ENCODE measurements at places on chromosomes 12 and 14.

DNA sequence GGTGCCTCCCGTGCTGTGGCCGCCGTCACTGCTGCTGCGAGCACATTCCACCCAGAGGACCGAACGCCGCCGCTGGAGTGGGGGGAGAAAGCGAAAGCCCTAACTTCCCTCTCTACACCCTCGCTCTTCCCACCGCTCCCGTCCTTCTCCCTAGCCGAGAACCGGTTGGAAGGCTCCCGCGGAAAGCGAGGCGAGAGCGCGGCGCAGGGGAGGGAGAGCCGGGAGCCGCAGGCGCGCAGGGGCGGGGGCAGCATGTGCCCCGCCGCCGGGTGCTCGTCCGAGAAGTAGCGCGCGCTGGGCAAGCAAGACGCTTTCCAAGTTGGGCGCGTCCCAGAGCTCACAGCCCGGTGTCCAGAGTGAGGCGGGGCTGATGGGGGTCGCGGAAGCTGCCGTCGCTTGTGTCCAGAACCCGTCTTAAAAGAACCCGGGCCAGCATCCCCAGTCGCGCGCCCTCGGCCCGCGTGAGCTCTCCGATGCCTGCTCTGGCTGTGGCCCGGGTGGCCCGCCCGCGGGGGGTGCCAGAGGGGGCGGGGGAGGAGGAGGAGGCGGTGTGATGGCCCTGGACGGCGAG is at the start of gene TRHDE:
Gene TRHDE, plus strand, starts transcription at position 280 of the 571 bp plus-strand sequence. Its CDS starts 274 bp downstream, at position 554.
- no peak for DNase-seq

DNA sequence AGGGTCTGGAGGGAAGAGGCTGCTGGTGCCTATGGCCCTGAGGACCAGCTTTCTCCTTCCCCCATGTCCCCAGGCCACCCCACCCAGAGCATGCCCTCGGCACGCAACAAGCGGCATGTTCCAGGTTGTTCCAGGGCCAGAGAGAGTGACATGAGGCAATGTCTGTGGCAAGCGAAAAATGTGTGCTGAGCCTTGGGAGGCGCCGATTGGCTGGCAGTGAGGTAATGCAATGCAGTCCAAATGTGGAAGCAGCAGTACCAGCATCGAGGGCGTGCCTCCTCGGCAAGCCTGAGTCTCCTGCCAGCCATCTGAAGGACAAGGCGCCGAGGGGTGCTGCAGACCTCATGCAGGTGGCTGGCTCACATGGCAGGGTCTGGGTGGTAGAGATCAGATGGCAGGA is 423.8 kb downstream of the NRXN3 start:
- no peak for DNase-seq

- DNase-seq: no peak
Observed at GRCh38 chr12:28051516-28052354, 79.2 kb upstream of the PTHLH start.

DNA sequence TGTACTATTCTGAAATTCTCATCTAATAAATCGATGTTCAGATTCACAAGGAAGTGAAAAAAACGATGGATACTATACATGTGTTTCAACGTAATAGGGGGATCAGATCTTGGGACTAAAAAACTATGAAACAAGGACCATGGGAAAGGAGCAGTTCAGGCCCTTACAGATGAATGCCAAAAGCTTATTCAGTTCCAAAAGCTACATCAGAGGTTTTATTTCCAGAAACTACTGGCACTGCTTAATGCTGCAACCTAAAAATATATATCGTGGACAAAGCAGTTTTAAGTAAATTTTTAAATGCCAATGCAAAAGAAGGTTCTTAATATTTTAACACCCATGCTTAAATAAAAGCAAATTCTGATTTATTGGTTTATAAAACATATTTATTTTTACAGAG is 38.5 kb downstream of the LRIG3 start:
- no peak for DNase-seq

GRCh38 chr12:124217508-124218242 is 77.2 kb upstream of the RFLNA start:
- no peak for DNase-seq

DNA sequence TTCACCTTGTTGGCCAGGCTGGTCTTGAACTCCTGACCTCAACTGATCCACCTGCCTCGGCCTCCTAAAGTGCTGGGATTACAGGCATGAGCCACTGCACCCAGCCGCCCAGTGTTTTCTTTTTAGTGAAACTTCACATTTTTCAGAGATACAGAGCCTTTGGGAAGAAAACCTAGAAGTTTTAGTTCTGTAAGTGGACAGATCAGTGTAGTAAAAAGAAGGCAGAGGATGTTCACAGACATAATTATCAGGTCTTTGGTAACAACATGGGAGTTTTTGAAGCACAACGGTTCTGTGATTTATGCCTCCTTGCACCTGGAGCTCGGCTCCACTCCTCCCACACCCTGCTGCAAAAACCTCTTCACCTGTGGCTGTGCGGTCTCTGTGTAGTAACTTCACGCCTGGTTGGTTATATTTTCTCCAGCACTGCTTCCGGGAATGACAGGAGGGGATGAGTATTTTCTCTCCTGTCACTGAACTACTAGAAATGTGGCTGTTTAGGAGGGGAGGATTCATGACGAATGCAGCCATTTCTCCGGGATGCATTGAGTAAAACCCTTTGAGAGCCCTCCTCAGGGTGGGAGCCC is 67.0 kb downstream of the ARF6 start:
- DNase-seq: no peak

DNA sequence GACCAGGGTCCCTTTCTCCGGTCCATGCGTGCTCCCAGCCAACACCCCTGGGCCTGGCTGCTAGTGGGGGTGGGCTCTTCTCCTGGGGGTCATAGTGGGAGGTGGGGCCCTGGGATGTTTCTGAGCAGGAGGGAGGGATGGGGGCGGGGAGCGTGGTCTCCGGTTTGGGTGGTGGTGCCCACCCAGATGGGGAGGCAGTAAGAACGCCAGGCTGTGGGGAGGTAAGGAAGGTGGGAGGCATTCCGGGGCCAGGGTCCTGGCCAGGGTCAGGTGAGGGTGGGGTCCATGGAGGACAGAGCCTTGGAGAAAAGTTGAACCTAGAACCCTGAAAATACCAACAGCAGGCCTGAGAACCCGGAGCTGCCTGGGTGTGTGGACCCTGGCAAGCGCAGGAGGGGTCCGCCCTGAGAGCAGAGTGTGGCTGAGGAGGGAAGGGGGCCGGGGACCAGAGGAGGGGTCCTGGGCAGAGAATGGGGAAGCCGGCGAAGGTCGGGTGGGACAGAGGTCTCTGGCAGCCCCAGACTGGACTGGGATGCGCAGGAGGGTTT is 5.7 kb downstream of the CRIP2 start:
- no peak for DNase-seq

DNA sequence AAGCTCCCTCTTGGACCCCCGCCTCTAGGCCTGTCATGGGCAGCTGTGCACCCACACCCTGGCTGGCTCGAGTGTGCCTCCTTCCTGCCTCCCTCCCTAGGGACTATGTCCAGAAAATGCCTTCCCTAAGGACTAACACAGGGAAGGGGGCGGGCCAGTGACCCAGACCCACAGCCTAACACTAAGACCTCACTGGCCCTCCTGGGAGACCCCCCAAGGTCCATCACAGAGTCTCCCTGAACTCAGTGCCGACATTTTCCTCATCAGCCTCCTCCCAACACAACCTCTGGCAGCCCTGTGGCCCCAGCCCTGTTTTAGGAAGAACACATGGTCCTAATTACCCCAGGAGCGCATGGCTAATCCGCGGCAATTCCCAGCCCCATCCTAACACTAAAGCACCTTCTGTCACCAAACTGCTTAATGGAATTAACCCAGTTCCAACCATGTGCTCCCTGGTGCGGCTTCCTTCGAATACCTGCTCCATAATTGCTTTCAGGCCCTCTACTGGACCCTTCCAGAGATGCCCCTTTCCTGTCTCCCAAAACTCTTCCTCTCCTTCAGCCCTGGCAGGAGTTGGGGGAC is 5.6 kb downstream of the MSI1 start:
- no peak for DNase-seq

DNA sequence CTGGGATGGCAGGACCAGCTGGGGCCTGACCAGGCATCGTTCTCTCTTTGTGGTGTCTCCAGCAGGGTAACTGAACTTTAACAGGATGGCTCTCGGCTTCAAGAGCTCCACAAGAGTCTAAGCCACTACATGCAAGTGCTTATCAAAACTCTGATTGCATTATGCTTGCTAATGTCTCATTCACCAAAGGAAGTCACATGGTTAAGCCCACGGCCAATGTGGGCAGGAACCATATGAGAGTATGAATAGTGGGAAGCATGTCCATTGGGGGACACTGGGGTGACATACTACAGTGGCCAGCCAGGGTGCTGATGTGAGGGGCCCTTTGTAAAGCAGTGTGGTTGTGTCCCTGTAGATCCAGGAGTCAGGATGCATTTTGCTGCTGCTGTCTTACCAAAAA is 35.0 kb upstream of the KCNA5 start:
- no peak for DNase-seq

- DNase-seq: no peak
Observed at GRCh38 chr12:47941871-47942613, 21.4 kb upstream of the TMEM106C start.

DNA sequence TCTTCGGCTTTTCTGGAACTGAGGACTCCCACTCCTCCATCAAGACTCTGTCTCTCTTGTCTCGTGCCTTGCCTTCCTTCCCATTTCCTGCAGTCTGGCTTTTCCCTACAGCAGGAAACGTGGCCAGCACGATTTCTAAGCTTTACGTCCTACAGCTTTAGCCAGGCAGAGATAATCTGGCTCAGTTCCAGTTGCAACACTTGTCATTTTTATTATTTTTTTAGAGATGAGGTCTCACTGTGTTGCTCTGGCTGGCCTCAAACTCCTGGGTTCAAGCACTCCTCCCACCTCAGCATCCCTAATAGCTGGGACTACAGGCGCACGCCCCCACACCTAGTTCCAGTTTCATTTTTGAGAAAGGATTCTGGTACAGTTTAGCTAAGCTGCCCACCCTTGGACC is 19.9 kb downstream of the CALM1 start:
- DNase-seq: no peak

GRCh38 chr12:79001404-79001803 is 136.8 kb downstream of the SYT1 start:
- no peak for DNase-seq

GRCh38 chr12:93916402-93916801 is 232.0 kb upstream of the PLXNC1 start:
- no peak for DNase-seq

All from AML-193 (cell line).